CD4-positive, alpha-beta T cell treated with Interleukin-2 at 100 ng/mL for 4 hours (primary cell): ENCODE measurements at places on chromosomes 5 and 9.

GRCh38 chr9:130196643-130197042 lies 24.4 kb downstream of the NCS1 start:
- no peak for DNase-seq

DNA sequence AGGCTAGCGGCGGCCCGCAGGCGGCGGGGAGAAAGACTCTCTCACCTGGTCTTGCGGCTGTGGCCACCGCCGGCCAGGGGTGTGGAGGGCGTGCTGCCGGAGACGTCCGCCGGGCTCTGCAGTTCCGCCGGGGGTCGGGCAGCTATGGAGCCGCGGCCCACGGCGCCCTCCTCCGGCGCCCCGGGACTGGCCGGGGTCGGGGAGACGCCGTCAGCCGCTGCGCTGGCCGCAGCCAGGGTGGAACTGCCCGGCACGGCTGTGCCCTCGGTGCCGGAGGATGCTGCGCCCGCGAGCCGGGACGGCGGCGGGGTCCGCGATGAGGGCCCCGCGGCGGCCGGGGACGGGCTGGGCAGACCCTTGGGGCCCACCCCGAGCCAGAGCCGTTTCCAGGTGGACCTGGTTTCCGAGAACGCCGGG lies 253 bp downstream of the SLC12A2 start:
- no peak for DNase-seq

- DNase-seq: no peak
These were observed 13.8 kb upstream of the ZNF300 start for GRCh38 chr5:150918613-150919012.

GRCh38 chr9:16012621-16013020 lies 459.8 kb downstream of the CCDC171 start:
- DNase-seq: no peak

DNA sequence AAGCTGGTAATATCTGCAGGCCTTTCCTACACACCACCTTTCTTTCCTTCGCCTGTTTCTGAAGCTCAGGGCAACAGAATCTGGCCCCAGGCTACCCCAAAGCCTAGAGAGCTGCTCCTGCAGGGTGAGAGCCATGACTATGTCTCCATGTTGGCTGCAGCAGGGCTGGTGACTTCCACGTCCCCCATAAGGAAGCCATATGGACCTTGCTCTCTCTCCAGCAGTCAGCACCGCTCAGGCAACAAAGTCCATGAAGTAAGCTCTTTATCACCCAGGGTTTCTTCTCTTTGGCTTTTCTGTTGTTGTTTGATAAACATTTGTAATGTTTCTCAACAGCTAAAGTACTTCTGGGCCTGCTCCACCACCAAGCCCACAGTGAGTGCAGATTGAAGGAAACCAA lies 125.2 kb downstream of the SLIT3 start:
- no peak for DNase-seq

GRCh38 chr5:142634216-142635011 lies 51.5 kb downstream of the FGF1 start:
- no peak for DNase-seq

DNA sequence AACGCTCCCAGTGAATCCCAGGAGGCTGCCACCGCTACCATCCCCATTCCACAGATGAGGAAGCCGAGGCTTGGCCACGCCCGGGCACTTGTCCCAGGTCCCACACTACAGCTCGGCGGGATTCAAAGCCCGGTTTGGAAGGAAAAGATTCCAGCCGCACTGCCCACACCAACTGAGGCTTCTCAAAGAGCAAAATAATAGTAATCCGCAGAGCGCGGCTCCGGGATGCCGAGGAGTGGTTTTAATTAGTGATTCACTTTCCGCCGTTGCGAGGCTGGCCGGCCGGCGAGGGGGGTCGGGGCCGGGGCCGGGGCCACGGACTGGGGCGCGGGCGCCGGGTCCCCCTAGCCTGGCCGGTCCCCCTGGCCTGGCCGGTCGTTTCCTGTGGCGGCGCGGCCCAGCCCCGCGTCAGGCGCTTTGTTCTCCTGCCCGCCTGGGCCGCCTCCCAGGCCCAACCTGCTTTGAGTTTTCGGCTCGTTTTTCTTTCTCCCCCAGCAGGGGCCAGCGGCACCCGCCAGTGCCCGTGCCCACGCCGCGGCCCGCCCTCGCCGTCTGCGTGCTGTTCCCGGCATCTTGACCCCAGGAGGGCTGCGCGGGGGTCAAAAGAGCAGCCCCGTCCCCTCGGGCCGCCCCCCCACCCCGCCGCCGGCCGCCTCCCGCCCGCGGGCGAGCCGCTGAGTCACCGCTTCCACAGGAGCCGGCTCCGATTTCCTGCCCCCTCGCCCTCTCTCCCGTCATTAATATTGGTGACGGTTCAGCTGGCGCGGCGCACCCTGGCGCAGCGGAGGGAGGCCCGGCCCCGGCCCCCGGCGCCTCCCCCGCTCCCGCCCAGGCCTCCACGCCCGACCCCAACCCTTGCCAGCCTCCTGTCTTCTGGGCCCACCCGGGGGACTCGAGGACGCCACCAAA lies 31.2 kb downstream of the FGF18 start:
- DNase-seq: no peak

DNA sequence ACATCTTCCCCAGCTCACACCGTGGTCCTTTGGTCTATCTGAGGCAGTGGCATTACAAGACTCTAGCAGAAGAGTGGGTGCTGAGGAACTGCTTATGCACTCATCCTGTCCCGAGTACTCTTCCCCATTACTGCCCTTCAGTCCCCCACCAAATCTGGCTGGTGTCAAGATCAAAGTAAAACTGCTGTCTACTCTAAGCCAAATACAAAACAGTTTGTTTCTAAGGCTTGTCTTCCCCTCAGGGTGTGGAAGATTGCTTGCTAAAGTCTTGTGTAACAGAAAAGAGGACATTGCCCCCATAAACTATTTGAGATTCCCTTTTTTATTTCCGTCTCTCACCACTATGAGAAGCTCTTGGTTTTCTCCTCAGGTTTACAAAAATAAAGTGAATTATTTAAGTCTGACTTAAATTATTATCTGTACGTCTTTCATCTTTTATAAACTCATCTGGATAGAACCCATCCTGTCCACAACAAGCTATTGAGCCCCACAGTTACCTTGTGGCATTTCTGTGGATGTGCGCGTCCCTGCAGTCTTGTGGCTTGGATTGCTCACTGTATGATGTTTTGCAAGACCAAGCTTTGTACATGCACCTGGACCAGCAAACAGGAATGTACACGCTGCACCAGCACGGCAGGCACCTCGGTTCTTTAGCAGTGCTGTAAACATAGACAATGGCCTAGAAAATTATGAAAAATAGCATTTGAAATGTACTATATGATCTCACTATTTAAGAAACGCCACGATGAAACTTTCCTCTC lies 61.0 kb downstream of the CYSTM1 start:
- DNase-seq: no peak

DNA sequence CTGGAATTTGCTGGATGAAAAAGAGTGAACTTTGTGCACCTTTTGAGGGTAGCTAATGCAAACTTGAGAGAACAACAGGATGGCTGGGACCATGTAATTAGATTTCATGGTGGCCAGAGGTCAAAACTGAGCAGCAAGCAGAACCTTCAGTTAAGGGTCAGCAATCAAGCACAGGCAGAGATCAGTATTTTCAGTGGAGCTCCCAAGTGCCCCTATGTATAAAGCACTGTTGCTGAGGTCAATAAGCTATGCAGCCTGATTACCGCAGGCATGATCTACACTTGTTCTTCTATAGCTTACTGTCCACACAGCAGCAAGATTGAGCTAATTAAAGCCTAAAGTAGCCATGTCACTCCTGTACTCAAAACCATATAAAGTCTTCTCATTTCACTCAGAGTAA lies 62.1 kb upstream of the TMC1 start:
- no peak for DNase-seq

- no peak for DNase-seq
These were observed 236.1 kb downstream of the ADAMTSL1 start for GRCh38 chr9:18710065-18710464.

GRCh38 chr5:68147659-68148058 lies 67.9 kb upstream of the PIK3R1 start:
- no peak for DNase-seq

DNA sequence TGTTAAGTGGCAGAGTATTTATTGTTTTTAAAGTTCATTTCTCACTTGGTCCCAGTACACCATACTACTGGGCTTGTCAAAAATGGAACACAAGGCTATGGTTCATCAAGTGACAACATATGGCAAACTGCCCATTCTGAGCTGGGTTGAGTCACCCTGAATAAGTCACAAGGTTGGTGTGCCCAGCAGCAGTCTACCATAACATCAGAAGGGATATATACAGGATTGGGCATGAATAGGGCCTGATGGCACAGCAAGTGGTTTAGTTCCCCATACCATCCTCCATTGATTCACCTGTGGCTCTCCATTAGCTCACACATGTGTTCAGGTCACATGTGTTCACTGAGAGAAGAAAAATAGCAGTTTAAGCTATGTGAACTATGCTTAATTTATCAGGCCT lies 249.8 kb upstream of the PRDM9 start:
- no peak for DNase-seq
